NCI-H1930 (cell line): ENCODE measurements at places on chromosomes 5 and 9.

GRCh38 chr9:120845255-120845654 is 2.5 kb upstream of the PSMD5 start:
- DNase-seq: no peak

GRCh38 chr9:127796852-127797370 is 5.8 kb upstream of the FPGS start:
- DNase-seq: no peak

GRCh38 chr9:8745347-8745746 is 945.8 kb upstream of the DMAC1 start:
- DNase-seq: no peak

GRCh38 chr5:43210570-43210969 is 18.5 kb downstream of the NIM1K start:
- no peak for DNase-seq

GRCh38 chr9:71756753-71757152 is 11.6 kb downstream of the CEMIP2 start:
- no peak for DNase-seq

DNA sequence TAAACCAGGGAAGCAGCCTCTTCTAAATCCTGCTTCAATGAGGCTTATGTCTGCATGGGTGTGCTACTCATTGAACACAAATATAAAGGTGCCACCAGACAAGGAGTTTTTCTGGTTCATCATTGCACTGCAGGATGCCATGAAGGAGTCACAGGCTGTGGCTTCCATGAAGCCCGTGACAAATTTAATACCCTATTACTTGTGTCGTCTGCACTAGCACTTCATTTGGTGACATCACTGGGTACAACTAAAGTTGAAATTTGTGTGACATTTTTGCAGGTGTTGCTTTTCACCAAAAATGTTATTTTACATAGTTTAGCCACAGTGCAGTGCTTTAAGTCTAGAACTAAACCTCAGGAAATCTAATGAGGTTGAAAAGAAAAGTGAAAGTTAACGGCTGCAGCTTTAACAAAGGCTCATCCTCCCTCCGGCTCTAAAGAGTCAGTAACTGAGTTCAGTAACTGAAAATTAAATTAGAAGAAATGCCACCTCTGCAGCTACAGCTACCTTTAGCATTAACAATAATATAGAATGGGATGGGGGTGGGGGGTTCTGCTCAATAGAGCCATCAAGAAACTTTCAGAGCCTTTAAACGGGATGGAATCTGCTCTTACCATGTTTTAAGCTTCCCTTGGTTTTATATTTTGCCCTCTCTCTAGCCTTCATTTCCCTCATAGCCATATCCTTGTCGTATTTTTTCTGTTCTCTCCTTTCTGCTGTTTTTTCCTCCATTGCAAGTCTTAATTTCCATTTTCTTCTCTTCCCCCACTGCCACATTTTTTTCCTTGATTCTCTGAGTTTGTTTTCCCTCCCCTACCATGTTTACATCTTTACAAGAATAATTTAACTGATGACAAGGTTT is 233.8 kb upstream of the TMEM161B start:
- DNase-seq: no peak

DNA sequence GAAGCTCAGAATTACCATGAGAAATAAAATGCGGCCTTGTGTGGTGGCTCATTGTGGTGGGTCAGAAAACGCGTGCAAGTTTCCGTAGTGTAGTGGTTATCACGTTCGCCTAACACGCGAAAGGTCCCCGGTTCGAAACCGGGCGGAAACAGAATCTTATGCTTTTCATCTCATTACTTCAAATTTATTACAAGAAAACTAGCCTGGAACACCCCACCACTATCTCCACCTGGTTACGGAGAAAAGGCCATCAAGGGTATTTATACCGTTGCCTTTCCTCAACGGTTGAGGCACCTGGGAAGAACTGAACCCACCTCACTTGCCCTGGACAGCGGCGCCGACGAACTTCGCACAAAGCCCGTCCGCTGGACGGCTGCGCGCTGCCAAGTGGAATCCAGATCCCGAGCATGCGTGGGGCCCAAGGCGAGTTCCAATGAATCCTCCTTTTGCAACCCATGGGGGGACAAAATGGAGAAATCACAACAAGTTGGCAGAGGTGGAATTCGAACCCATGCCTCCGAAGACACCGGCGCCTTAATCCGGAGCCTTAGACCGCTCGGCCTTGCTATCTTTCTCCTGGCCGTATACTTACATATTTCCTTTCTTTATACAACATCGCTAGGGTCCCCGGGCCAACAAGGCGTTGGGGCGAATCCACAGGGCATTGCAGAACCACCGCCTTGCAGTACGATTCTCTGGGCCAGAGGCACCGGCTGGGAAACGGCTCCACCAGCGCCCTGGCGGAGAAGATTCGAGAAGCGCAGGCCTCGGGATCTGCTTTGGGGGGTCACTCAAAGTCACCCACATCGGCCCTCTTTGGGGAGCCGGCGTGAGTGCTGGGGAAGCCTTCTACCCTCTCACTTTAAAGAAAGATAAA is 16.9 kb downstream of the OR2V2 start:
- no peak for DNase-seq

- DNase-seq: no peak
These were observed 159.7 kb upstream of the TLX3 start for GRCh38 chr5:171149333-171149732.

- no peak for DNase-seq
These were observed 10.0 kb downstream of the CMBL start for GRCh38 chr5:10297646-10298204.

DNA sequence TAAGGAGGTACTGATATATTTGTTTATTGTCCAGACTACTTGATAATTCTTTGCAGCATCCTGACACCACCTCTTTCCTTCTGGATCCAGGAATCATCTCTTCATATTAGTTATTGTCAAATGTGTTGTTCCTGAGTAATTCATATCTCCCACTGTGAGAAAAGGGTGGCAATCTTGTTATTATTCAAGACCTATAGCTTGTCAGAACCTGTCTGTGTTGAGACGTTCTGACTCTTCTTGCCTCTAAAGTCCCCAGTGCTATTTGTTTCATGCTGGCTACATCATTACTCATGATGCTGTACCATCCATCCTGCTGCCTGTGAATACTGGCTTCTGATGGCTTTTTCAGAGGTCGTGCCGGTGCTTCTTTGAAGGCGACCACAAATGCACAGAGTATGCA is 68.7 kb upstream of the TAF11L2 start:
- DNase-seq: no peak

- no peak for DNase-seq
These were observed 480.6 kb upstream of the CYLC2 start for GRCh38 chr9:102514541-102514940.

DNA sequence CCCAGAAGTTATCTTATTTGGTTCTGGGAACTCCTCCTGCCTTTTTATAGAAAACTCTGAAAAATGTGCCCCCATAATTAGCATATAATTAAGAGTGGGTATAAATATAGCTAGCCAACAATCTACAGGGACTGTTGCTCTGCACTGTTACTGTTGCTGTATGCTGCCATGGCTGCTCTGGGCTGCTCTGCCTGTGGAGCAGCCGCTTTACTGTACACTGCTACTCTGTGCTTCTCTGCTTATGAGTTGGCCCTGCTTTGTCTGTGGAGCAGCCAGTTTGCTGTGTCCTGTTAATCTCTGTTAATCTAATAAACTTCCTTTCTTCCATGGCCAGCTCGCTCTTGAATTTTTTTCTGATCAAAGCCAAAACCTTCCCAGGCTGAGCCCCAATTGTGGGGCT is 2244.0 kb upstream of the ACO1 start:
- no peak for DNase-seq

GRCh38 chr5:136143763-136144162 is 11.1 kb downstream of the SMAD5 start:
- DNase-seq: no peak

DNA sequence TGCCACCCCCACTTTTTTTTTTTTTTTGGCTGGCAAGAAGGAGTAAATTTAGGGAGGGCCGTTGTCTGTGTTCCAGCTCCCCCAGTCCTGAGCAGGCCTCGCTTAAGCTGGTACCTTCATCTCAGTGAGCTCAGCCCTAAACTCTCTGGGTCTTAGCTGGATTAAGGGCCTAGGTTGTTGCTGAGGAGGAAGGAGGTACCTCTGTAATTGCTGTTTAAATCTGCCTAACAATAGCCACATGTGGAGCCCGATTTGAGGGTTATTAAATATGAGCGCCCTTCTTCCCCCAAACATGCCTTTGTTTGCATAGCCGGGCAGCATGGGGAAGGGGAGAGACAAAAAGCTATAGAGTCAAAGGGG is 179.0 kb upstream of the PITX1 start:
- no peak for DNase-seq

DNA sequence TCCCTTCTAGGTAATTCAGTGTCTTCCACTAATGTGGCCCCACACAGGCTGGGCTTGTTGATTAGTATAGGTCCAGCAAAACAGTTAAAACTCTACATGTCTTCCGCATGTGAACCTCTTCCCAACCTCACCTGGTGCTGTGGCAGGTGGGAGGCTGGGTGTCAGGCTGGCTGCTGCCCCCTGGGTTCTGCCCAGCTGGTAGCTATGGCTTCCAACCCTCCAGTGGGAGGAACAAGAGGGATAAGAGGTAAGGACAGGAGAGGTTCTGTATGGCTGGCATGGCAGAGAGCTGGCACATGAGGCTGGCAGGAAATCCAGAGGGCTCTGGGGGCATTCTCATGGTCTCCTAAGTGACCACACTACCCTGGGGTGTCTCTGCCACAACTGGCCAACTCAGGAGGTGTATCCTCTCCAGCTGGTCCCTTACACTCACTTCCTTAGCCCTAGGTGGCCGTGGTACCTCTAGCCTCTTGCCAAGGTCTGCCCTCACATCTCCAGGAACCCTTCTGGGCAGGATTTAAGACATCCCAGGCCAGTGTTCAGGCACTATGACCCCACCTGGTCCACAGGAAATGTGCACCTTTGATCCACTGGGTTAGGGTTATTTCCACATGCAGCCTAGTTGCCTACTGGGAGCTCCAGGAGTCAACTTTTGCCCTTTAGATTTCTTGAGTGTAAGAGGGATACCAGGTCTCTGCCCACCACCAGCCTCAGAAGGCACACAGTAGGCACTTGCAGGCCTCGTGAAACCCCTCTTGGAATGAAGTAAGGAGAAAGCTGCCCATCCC is 41.7 kb downstream of the AHRR start:
- DNase-seq: no peak

- DNase-seq: no peak
These were observed 213.4 kb downstream of the GAS1 start for GRCh38 chr9:86733929-86734328.

- DNase-seq: no peak
These were observed 72.5 kb upstream of the DAB2 start for GRCh38 chr5:39497322-39497721.

GRCh38 chr5:42620579-42621216 is 135.9 kb upstream of the CCDC152 start:
- DNase-seq: no peak

- no peak for DNase-seq
These were observed 205.1 kb downstream of the SNCAIP start for GRCh38 chr5:122517091-122517490.

- DNase-seq: no peak
These were observed 757 bp downstream of the ANKRD34B start for GRCh38 chr5:80569086-80569960.

- no peak for DNase-seq
These were observed 22.2 kb upstream of the PAX5 start for GRCh38 chr9:37056046-37056920.

- DNase-seq: no peak
These were observed 3.6 kb downstream of the SLC24A2 start for GRCh38 chr9:19785230-19785629.

DNA sequence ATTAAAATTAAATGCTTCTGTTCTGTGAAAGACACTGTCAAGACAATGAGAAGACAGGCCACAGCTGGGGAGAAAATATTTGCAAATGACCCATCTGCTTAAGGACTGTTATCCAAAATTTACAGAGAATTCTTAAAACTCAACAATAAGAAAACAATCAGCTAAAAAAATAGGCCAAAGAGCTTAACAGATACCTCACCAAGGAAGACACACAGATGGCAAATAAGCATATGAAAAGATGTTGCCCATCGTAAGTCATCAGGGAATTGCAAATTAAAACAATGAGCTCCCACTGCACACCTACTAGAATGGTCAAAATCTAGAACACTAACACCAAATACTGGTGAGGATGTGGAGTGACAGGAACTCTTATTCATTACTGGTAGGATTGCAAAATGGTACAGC is 10.3 kb downstream of the WNK2 start:
- DNase-seq: no peak

- no peak for DNase-seq
These were observed 85.3 kb upstream of the ADRB2 start for GRCh38 chr5:148740966-148741742.

- no peak for DNase-seq
These were observed at the start of gene SLC24A2 for GRCh38 chr9:19788614-19789271. Gene SLC24A2 (minus strand): TSS chr9:19789037.

DNA sequence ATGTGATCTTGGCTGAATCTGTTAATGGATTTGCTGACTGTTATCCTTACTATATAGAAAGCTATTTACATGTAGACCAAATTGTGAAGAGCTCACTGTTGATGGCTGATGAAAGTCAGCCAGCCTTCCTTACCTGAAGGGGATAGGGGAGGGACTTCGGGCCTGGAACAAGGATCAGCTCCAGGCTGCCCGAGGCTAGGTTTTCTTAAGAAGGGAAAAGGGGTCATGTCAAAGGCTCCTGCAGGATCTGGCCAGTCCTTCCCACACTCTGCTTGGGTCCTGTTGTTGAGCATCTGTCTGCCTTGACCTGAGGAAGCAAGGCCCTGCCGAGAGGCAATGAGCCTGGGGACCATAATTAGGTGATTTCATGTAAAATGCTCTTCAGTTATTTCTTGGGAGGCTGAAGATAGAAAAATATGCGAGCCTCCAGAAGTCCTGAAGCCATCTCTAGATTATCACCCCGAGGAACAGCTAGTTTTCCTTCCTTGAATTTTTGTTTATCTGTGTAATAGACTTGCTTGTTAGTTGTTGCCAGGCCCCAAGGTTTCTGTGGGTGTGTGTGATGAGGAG is 261.4 kb downstream of the PDZD2 start:
- no peak for DNase-seq

DNA sequence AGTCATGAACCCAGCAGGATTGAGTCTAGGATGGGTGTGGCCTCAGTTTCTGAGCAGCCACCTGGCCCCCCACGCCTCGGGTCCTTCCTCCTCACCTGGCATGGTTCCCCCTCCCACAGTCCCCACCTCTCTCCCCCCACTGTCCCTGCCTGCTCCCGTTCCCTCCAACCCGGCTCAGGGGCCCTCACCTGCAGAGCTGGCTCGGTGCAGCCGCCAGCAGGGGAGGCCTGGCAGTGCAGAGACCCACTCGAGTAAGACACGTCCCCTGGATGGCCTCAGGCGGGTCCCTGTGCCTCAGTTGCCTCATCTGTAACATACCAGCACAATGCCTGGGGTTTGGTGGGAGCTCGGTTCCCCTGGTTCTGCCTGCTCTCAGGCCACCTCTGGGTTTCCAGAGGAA is 66.2 kb downstream of the NEK6 start:
- no peak for DNase-seq

GRCh38 chr9:129301941-129302340 is 123.9 kb upstream of the IER5L start:
- DNase-seq: no peak

GRCh38 chr5:157651623-157652376 is 438 bp downstream of the SOX30 start:
- no peak for DNase-seq
